ENCODE measurements at places on chromosomes 3 and 15.

DNA sequence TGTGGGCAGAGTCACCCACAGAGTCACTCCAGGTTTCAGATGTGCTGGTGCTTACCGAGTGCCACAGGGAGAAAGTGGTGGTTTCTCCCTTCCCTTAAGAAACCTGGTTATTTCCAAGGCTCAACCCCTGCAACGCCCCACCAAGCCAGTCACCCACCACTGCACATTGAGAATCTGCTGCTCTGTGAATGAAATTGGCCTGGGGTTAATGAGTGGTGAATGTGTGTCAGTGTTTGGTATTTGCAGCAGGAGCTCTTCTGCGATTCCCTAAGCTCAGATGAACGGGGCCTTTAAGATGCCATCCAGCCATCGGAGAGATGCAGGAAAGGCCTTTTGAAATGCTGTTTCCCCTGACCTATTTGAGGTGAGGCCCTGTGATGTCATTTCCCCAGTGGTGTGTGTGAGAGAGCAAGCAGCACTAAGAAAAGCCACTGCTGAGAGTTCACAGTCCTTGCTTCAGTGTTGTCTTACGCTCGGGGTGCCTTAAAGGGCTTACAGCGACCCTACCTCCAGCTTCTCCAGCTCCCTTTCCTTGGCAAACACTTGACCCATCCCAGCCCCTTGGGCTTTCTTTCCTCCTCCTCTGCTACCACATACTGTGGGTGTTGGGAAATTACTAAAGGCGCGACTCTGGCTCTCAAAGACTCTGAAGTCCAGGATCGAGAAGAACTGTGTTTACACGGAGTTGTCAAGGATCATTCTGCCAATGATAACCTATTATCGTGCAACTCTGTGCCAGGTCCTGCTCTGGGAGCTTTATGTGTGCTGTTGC, 68.9 kb downstream of the SMAD3 start:
- DNase-seq, result no peak

DNA sequence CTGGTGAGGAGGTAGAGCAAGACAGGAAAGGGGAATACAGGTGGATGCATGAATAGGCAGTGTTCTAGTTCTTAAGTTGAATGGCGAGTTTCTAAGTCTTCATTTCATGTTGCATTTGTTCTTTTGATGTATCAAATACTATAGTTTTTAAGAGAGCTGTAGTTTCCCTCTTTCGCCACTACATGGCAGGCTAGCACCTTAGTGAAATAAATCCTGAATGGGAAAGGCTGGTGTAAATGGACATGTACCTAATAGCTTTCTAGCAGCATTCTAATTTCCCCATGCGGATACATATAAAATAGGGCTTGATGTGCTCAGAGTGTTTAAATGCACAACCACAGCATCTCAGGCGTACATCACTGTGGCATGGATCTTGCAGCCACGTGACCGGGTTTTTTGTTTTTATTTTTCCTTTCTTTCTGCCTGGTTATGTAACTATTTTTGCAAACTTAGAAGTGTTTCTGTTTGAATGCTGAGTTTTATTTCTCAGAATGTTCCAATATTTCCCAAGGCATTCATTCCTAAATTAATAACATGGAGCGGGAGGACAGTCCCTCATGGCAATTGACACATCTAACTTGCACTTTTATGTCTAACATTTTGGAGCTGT, 23.5 kb upstream of the CLN6 start:
- DNase-seq, result no peak

- DNase-seq, result no peak
These were observed 2.8 kb downstream of the SEMA4B start for GRCh38 chr15:90203922-90204321.

DNA sequence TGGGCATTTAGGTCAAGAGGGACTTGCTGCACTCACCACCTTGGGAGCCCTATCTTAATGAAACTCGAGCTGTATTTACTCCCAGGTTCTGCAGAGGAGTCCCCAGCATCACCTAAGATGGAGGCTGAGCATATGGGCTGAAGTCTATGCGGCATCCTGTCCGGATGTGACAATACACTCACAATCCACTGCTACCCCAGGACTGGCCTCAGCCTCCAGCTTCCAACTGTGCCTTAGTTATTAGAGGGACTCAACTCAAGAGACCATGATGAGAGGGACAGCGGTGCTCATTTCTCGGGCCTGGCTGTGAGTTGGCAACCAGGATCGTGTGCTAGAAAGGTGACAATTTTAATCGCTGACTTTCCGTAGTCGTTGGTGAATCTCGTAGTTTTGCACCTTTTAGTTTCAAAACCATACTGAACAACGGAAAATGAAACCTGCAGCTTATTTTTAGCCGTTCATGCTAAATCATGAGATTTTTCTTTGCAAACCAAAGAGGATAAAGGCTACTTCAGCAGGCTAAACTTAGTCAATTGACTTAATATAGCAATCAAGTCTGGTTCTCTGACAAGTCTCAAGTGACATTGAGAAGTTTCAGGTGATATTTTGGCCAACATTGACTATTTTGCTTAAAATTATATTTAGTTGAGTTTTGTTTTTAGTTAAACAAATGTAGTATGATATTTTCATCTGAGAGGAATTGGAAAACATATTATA, 11.1 kb downstream of the ZBTB38 start:
- DNase-seq, result no peak

GRCh38 chr3:38030126-38031021, 932 bp upstream of the PLCD1 start:
- no peak for DNase-seq

DNA sequence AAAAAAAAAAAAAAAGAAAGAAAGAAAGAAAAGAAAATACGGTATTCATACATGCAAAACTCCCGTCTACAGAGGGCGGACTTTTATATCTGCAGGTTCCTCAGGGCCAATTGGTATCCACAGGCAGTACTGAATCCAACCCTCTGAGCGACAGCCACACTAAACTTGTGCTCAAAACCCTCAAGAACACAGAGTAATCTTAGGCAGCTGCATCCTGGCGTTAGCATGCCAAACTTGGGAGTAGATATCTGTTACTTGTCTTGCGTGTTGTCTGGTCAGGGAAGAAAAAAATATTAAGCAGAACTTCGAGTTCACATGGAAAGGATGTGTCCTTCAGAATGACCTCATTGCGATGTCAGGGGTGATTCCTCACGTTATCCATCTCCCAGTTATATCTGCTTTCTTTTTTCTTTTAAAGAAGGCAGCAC, 12.8 kb downstream of the SNAP23 start:
- no peak for DNase-seq

- no peak for DNase-seq
These were observed 22.8 kb downstream of the BCL2A1 start for GRCh38 chr15:79948095-79948695.

DNA sequence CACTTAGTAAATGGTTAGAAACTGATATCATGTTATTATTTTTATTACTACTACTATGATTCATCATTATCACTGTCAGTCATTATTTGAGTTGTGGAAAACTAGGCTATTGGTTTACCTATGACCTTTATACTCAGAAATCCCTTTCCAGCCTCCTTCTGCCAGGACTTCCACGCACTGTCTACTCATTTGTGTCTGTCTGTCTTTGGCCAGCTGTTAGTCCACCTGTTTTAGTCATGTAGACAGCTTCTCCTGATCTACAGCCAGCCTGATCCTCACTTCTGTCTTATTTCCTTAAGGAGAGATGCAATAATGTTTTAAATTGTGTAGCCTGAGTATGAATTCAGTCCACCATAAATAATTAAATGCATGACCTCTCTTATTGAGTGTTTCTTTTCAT, 162.8 kb downstream of the EPHA3 start:
- DNase-seq, result no peak

- peak; percentile 75 for DNase-seq
These were observed 75.0 kb downstream of the STARD9 start for GRCh38 chr15:42650208-42651066.
